ENCODE measurements at places on chromosomes 2 and 18. TPM values are rescaled to one million over a fixed set of nuclear protein-coding genes. Genes with fewer than 3 reads are reported as not detected.

Gene TRIM54
- 60.0 TPM for total RNA-seq

Gene ICA1L
- total RNA-seq = 9.9 TPM

Gene SNED1
- total RNA-seq = 4.7 TPM

Gene CCNT2
- total RNA-seq = 35.0 TPM

Gene SLC9A4
- total RNA-seq = not detected

Gene DCDC2C
- not detected for total RNA-seq

All from skeletal muscle tissue (tissue), 5 donors.